ENCODE measurements at places on chromosomes 12 and 14.

DNA sequence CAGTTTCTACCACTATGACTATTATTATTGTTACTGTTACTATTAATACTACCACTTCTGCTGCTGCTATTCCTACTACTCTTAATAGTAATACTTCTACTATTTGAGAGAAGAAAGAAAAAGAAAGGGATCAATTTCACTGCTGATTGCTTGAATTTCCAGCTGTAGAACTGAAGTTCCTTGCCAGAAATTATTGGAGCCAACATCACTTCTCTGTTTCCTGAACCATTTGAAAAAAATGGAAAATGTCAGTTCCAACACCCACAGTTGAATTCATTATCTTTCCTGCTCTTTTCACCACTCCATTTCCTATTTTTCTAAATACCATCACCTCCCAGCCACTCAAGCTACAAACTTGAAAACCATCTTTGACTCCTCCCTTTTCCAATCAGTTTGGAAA lies 54.1 kb upstream of the PIK3C2G start:
- no peak for DNase-seq

DNA sequence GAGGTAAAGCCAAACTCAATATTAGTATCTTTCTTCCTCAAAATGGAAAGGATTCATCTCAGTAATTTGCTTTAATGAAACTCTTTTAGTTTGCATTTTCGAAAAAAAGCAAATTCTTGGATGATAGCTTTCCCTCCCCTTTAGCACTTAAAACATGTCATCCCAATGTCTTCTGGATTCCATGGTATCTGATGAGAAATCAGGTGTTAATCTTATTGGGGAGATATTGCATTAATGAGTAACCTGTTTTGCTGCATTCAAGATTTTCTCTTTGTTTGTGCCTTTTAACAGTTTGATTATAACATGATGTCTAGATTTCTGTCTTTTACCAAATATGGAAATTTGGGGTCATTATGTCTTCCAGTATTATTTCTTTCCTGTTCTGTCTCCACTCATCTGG lies 405.1 kb upstream of the FOXG1 start:
- no peak for DNase-seq

- DNase-seq: no peak
Measured at GRCh38 chr12:84730561-84731162, 181.9 kb downstream of the SLC6A15 start.

- no peak for DNase-seq
Measured at GRCh38 chr14:72699852-72700257, 194.0 kb downstream of the DPF3 start.

- DNase-seq: no peak
Measured at GRCh38 chr14:50067723-50068495, 48.5 kb downstream of the VCPKMT start.

GRCh38 chr14:103856105-103856504 lies 8.7 kb upstream of the PPP1R13B start:
- no peak for DNase-seq

GRCh38 chr12:48789858-48790326 lies 1.0 kb upstream of the ADCY6 start:
- no peak for DNase-seq

DNA sequence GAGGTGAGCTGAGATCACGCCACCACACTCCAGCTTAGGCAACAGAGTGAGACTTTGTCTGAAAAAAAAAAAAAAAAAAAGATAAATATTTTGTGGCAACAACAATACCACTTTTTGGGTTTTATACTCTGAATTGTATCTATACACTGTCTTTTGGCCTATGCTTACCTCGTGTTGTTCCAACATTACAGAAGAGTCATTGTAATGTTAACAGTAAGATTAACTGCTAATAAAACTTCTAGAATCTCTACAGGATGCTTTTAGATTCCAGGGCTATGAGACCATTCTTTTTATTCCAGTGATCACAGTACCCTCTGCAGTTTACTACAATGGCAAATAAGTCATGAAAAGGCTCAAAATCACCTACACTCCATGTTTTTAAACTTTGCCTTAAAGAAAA lies 11.6 kb downstream of the IFT81 start:
- no peak for DNase-seq

- DNase-seq: no peak
Measured at GRCh38 chr12:60920841-60921495, 1325.1 kb downstream of the SLC16A7 start.

- no peak for DNase-seq
Measured at GRCh38 chr12:47740606-47741339, 15.5 kb upstream of the ENDOU start.

DNA sequence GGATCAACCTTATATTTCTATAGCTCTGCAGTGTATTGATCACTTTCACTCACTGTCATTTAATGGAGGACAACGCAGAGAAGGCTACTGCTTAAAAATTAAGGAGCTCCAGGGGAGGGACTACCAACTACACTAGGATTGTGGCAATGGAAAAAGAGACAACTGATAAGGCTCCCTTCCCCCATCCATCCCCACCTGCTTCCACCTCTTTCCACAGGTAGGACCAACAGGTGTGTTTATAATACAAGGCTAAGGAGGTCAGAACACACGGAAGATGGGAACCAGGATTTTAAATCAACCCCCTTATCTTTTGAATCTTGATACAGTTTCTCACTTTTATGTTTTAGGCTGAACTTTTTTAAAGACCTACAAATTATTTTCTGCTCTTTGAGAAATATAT lies 90.8 kb downstream of the STAB2 start:
- no peak for DNase-seq

- DNase-seq: no peak
Measured at GRCh38 chr14:32166029-32166428, 35.8 kb upstream of the RNU6-7 start.

- DNase-seq: no peak
Measured at GRCh38 chr14:23385244-23385641, 8.4 kb downstream of the CMTM5 start.

GRCh38 chr14:38900887-38901286 lies 202.1 kb downstream of the SEC23A start:
- DNase-seq: no peak

- no peak for DNase-seq
Measured at GRCh38 chr14:95495538-95496025, 20.9 kb downstream of the SYNE3 start.

DNA sequence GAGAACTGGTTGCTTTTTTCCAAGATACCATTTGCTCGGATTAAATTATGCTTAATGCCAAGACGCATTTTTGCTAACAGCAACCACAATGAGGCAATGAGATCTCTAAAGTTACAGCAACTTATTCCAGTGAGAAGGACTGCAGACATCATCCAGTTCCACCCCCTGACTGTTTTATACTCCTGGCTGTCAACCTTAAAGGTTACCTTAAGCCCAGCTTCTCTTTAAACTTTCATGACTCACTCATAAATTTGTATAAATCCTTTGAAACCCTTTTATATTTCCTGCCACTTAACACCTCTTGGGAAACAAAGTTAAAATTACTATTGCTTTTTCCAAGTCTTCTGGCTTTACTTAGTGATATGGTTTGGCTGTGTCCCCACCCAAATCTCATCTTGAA lies 80.2 kb downstream of the TMTC1 start:
- DNase-seq: no peak

DNA sequence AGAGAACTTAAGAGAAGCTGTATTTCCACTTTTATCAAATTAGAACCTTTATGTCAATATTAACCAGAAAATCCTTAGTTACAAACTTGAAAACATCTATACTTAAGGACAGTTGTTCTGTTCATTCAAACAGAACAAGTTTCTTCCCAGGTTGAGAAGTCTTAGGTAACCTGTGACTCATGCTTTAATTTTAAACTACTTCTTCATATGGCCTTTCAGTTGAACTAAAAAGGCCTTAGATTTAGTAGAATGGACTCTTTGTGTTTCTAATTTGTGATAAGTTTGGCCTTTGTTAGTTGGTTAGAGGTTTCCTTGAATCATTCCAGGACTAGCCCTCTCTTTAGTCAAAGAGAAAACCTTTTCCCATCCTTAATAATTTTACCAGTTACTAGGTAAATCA lies 274.2 kb downstream of the FUT8 start:
- no peak for DNase-seq

GRCh38 chr14:96713426-96713825 lies 83.8 kb upstream of the VRK1 start:
- DNase-seq: no peak

- DNase-seq: no peak
Measured at GRCh38 chr12:21773263-21773741, 1.2 kb downstream of the KCNJ8 start.

DNA sequence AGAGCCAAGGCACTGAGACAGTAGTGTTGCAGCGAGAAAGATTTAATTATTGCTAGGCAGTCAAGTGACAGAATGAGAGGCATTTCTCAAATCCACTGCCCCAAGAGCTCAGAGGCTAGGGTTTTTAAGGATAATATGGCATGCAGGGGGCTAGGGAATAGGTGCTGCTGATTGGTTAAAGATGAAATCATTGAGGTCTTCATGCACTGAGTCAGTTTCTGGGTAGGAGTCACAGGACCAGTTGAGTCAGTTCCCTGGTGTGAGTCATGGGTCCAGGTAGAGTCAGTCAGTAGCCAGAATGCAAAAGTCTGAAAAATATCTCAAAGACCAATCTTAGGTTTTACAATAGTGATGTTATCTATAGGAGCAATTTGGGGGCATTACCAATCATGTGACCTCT lies 323.8 kb downstream of the RGS6 start:
- DNase-seq: no peak

- DNase-seq: no peak
Measured at GRCh38 chr14:54838931-54839512, 63.6 kb downstream of the GCH1 start.

- DNase-seq: no peak
Measured at GRCh38 chr12:57490126-57490525, 2.3 kb downstream of the MARS1 start.

- DNase-seq: no peak
Measured at GRCh38 chr14:34782031-34782430, 67.6 kb upstream of the CFL2 start.

DNA sequence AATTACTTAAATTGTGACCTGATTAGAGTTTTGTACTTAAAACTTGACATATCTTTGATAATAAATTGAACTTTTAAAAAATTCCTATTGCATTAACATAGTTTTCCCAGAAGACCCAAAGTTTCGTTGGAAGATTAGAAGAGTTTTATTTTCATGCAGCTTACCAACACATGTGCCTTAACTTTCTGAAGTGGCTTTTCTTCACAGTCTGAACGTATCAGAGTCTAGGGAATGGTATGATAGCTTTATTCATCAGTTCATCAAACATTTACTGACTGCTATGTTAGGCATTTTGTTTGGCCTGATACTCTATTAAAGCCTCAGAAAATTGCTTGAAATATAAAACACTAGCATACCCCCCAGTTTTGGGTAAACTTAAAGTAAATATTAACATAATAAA lies 65.2 kb downstream of the MARK3 start:
- DNase-seq: no peak

- DNase-seq: no peak
Measured at GRCh38 chr12:30622509-30622908, 73.2 kb downstream of the IPO8 start.

DNA sequence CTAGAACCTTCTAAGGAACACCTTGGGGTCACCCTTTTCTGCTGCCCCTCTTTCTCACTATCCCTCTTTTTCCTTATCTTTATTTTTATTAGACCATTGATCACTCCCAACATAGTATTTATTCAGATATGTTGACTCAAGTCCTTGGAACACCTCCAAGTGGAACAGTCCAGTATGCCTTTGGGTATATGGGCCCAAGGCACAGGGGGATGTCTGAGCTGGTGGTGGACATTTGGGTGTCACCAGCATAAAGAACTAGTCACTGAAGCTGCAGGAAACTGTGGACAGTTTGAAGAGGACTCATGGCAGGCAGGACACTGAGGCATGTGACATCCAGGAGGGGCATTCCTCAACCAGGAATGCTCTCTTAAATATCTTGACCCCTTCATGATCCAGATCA lies 105.6 kb downstream of the VEZT start:
- no peak for DNase-seq
